ENCODE measurements at places on chromosomes 3 and 15.

GRCh38 chr3:51675201-51675611, 4.2 kb downstream of the TEX264 start:
- DNase-seq = peak; percentile 12

- DNase-seq = no peak
Measured at GRCh38 chr3:123723522-123724168, 138.8 kb upstream of the HACD2 start.

DNA sequence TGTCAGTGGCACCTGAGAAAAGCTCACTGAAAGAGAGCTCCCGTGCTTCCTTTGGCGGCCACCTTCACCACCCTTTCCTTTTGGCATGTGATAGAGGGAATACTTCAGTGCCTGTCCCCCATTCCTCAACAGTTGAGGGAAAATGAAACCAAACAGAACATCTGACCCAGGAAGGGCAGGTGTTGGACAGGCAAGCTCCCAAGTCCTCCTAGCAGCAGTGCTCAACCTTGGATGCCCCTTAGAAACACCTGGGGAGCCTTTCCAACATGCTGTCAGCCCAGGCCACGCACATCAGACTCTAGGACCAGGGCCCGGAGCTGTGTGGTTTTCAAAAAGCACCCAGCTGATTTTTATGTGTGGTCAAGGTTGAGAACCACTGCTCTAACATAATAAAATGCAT, 22.4 kb downstream of the LDHAL6B start:
- DNase-seq = no peak

- DNase-seq = no peak
Measured at GRCh38 chr3:127354761-127355160, 66.9 kb upstream of the PRR20G start.

GRCh38 chr3:124409650-124410275, 320.5 kb upstream of the UMPS start:
- no peak for DNase-seq
